Hypothalamus (tissue), 51 donors: ENCODE measurements at places on chromosomes 5 and 9.

DNA sequence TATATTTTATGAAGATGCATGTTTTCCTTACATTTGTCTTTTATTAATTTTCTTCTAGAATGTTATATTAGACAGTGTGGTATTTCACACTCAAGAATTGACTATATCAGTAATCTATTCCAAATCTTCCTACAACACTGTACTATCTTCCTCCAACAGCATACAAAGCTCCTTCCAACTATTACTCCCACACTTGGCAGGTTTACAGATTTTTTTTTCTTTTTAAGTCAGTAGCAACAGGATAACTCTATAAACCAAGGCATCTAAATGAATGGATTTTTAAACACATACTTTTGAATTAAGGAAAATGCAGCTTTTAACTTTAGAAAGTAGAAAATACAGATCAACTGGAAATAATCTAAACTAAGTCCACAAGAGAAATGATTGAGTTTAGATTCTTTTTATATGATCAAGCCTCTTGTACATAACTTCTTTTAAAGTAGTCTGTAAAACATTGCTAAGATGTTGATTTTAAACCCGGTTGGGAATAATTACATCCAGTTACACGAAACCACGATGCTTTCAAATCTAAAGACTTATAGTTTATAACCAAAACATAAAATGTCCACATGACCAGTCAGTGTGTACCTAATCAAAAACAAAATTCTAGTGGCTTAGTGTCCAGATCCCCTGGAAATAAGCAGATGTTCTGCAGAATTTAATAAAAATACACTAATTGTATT lies 281.6 kb downstream of the ADAMTS6 start:
- DNase-seq, result no peak

GRCh38 chr9:63817622-63818518 lies 1467.1 kb downstream of the FOXD4L5 start:
- DNase-seq, result no peak

DNA sequence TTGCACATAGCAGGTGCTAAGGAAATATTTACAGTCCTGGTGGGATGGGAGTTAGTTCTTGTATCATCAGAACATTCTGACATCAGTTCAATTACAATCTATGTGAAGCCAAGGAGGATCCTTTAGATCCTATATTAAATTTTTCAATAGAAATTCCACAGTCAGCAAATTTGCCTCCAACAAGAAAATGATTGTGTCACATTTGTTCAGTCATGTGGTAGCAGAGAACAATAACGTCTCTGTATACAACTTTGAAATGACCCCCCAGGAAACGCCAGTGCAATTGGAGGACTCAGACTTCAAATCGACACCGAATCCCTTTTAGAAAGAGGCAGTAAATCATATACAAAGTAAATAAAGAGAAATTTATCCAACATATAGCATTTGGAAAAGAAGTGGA lies 392.1 kb downstream of the DTWD2 start:
- DNase-seq, result no peak

DNA sequence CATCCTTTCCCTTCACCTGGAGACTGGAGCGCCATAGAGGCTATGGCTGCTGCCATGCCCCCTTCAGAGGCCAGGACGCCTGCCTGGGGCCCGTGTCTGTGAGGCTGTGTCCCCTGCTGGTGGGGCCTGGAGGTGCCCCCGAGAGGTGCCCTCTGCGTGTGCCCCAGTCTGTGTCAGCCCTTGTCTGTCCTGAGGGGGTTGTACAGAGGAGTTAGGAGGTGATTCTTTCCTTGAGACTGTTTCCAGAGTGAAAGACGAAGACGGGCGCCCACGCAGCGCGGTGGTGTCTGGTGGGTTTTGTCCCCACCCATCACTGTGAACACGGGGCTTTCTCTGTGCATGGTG lies 24.6 kb downstream of the TRAF2 start:
- no peak for DNase-seq

DNA sequence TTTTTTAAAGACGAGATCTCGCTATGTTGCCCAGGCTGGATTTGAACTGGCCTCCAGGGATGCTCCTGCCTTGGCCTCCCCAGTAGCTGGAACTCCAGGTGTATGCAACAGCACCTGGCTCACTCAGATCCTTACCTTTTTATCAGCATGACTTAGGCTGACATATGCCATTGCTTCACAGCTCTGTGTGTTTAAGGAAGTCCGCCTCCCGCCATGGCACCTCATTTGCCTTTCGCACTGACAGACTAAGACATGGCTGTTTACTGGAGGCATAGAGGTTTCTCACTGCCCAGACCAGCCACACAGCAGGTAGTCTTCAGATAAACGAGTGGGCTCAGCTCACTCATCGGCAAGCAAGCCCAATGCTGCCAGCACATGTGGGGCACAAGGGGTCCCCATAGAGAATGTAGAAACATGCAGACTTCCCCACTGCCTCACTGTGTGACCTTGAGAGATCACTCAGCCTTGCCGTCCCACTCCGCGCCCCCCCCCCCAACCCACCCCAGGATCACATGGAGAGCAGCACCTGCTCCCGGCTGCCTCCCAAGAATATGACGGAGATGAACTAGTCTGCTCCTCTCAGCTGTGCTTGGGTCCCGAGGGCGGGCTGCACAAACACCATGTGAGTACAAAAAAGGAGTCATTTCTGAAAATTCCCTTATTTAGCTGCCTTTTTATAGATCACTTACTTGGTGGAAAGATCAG lies 62.8 kb downstream of the DCP2 start:
- no peak for DNase-seq

- DNase-seq, result no peak
Observed at GRCh38 chr5:123132316-123132715, 43.3 kb downstream of the PRDM6 start.

DNA sequence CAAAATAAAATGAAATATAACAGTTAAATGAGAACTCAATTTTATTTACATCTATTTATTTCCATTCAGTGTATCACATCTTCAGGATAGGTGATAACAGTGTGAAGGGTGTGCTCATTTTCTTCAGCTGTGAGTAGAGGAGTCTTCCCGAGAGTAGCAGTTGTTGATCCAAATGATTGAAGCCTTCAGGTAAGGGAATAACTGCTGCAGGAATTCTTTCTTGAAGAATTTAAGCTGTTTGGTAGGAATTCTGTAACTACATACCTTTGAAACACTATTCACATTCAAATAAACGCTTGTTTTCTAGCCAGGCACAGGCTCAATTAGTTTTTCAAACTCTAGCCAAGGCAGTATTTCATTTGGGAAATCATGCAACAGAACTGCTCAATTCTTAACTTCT lies 15.3 kb downstream of the SRP19 start:
- no peak for DNase-seq

DNA sequence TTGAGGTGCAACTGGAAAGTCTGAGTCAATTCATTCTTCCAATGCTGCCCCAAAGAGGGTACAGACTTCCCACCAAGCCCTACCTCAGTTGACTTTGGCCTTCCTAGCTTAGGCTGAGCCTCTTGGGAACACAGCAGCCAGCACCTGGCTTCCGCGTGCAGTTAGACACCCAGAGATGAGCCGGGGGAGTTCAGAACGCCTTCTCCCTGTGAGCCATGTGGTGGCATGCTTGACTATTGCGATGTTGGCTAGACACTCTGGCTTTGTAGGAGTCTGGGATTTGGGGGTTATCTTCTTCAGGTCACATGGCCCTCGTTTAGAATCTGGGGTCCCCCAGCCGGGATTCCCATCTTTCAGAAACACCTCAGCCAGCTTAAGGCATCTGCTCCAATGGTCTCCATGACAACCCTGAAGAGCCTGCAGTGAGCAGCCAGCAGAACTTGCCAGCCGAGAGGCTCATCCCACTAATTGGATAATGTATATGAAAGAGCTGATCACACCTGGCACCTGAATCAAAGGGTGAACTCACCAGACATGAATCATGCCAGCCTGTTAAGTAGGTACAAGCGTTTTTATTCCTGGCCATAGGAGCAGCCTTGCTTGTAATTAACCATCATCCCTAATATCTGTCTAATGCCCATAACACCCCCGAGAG lies 167.5 kb downstream of the SYK start:
- DNase-seq, result no peak

GRCh38 chr9:113868501-113868900 lies 7.6 kb upstream of the ZNF618 start:
- DNase-seq, result no peak

GRCh38 chr9:105146677-105147076 lies 97.8 kb upstream of the SLC44A1 start:
- DNase-seq, result peak; percentile 10

GRCh38 chr5:9927521-9927997 lies 297.4 kb upstream of the TAS2R1 start:
- no peak for DNase-seq

DNA sequence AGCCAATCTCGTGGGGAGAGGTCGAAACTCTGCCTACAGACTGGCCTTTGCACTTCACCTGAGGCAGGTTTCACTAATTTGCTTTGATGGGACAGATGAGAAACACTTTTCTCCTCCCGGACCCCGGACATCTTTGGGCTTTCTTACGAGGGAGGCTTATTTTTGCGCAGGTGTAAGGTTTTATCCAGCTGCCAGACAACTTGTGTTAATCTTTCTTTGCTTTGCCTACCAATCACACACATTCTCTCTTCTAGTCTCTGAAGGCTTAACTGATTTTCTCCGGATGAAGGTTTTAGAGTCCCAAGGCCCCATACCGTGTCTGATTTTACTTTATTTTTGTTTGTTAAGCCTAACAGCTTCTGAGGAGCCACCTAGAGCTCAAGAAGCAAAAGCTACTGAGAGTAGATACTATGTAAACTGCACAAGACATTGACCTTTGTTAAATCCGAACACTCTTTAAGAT lies 436 bp upstream of the EMB start:
- DNase-seq, result no peak

DNA sequence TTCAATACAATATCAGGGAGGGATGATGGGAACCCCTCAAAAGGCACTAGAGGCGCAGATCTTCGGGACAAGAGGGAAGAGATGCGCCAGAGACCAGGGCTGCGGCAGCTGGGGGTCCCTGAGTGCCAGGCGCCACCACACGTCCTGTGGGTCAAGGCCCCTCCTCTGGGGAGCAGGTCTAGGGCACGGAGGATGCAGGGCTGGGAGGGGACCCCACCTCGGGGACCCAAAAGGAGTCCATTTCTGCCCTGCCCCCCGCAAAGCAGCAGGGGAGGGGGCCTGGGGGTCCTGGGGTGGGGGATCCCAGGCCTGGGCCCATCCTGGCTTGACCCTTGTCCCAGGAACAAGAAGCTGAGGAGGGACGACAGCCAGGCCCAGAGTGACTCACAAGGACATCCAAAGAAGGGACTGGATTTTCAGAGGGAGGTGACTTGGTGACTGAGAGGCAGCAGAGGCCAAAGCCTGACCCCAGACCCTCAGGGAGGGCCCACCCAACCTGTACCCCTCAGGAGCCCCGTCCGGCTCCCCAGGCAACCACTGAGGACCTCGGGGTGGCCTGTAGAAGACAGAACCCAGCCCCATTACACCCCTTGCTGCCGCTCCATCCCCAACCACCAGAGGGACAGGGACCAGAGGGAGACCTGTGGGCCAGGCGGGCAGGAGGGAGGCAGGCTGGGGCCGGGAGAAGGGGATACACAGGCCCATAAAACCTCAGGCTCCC lies 54.2 kb downstream of the LRSAM1 start:
- DNase-seq, result no peak

- no peak for DNase-seq
Observed at GRCh38 chr5:22531986-22532385, 321.2 kb downstream of the CDH12 start.

DNA sequence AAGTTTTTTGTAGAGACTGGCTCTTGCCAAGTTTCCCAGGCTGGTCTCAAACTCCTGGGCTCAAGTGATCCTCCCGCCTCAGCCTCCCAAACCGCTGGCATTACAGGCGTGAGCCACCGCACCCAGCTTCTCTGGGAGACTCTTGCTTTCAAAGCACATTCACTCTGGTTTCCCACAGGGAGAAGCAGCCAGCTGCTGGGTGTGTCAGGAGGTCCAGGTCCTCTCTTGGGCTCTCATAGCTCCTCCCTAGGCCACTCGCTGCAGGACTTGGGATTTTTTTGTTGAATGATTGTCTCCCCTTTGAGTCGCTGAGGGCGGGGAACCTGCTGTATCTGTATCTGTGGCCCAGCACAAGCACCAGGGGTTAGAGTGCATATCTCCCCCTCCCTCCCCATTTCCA lies 68.4 kb upstream of the RAPGEF1 start:
- DNase-seq, result no peak
